ENCODE measurements at places on chromosomes 2 and 18. TPM values are rescaled to one million over a fixed set of nuclear protein-coding genes. Genes with fewer than 3 reads are reported as not detected.

NR4A2 gene
- 1.3 TPM for total RNA-seq

KCNG2 gene
- 0.59 TPM for total RNA-seq

PDE11A gene
- total RNA-seq: 2.3 TPM

KIF1A gene
- total RNA-seq: 12.9 TPM

ASPRV1 gene
- total RNA-seq: 8.1 TPM

GKN2 gene
- total RNA-seq: not detected

LRATD1 gene
- total RNA-seq: 10.2 TPM

NT5C1B gene
- not detected for total RNA-seq

GPAT2 gene
- total RNA-seq: 5.4 TPM

SOWAHC gene
- 32.5 TPM for total RNA-seq

SERPINB3 gene
- total RNA-seq: not detected

MALL gene
- 13.7 TPM for total RNA-seq

FAM161A gene
- 0.88 TPM for total RNA-seq

EXOC6B gene
- 14.1 TPM for total RNA-seq

DHX57 gene
- 5.3 TPM for total RNA-seq

XIRP2 gene
- not detected for total RNA-seq

LPIN1 gene
- 52.3 TPM for total RNA-seq

COQ10B gene
- 24.4 TPM for total RNA-seq

RGPD3 gene
- total RNA-seq: not detected

PTPRM gene
- 93.2 TPM for total RNA-seq

RNF144A gene
- total RNA-seq: 67.4 TPM

CD226 gene
- total RNA-seq: not detected

SERPINB8 gene
- 2.3 TPM for total RNA-seq

SNED1 gene
- 18.5 TPM for total RNA-seq

SAG gene
- not detected for total RNA-seq

CCDC74B gene
- total RNA-seq: 4.6 TPM

CCDC85A gene
- total RNA-seq: 13.8 TPM

MOGAT1 gene
- not detected for total RNA-seq

TDRD15 gene
- not detected for total RNA-seq

CNDP1 gene
- total RNA-seq: not detected

GAL3ST2 gene
- not detected for total RNA-seq

TWIST2 gene
- 30.2 TPM for total RNA-seq

INHBB gene
- total RNA-seq: 2.9 TPM

TTR gene
- not detected for total RNA-seq

FER1L5 gene
- total RNA-seq: not detected

TAF4B gene
- total RNA-seq: 28.2 TPM

ALPG gene
- not detected for total RNA-seq

DUSP19 gene
- total RNA-seq: 5.3 TPM

All from uterus (tissue), 4 donors.